Hepatocyte (in vitro differentiated cells): ENCODE measurements at places on chromosomes 2 and 18.
A peak's percentile ranks its signal among the peaks of the same experiment; 100 is the strongest.

- no peak for DNase-seq
These were observed 39.5 kb downstream of the INO80C start for GRCh38 chr18:35458271-35458670.

GRCh38 chr18:46678785-46679399 lies 21.9 kb upstream of the LOXHD1 start:
- DNase-seq, result no peak

GRCh38 chr2:27904405-27904665 lies 13.8 kb downstream of the BABAM2 start:
- no peak for DNase-seq

DNA sequence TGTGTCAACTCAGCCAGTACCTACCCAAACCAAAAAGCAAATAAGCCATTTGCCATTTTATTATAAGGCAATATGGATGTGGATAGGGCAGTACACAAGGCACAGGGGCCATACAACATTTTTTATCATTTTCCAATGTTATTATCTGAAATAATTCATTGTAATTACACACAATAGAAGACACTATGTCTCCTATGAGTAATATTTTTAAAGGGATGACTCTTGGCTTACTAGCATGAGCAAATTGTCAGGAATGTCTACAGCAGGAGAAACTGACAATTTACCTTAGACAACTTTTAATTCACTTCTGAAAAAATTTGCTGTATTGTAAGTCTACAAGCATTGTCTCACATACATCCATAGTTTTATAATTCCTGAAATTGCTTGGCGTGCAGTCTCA lies 1193.9 kb upstream of the CELF4 start:
- DNase-seq, result no peak

GRCh38 chr2:176569574-176569973 lies 300.3 kb downstream of the MTX2 start:
- no peak for DNase-seq

- DNase-seq, result peak; percentile 73
These were observed 82.1 kb downstream of the TNP1 start for GRCh38 chr2:216777637-216778273.

DNA sequence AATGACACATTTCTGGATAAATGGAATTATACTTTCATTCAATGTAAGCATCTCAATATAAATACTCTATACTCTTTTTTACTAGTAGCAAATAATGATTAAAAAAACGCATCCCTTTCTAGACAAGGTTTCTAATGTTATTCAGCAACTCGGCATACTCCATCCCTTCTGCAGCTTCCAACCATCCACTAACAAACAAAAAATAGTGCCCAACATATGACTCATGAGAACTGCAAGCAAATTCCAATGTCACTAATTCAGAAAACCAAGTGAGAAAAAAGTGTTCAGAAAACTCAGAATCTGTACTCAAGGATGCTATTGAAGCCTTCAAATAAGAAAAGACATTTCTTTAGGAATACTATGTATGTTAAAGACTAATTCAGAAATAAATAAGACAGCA lies 140.0 kb downstream of the BAZ2B start:
- no peak for DNase-seq

DNA sequence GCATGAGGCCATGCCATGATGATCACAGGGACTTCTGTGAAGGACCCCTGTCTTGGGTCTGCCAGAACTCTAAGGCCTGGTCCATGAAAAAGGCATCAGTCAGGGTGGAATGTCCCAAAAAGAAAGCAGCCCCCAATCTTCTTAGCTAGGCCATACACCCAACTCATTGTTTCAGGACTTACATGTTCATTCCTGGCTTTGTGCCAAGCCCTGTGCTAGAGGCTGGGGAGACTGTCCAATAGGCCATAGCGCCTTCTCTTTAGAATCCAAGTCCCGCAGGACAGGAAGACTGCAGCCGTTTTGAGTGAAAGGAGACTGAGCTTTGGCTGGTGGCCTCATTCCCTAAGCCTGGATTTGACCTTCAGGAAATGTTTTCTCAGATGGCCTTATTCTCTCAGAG lies 247.3 kb downstream of the PRKCE start:
- no peak for DNase-seq

GRCh38 chr2:192010073-192010472 lies 163.2 kb upstream of the CAVIN2 start:
- no peak for DNase-seq

DNA sequence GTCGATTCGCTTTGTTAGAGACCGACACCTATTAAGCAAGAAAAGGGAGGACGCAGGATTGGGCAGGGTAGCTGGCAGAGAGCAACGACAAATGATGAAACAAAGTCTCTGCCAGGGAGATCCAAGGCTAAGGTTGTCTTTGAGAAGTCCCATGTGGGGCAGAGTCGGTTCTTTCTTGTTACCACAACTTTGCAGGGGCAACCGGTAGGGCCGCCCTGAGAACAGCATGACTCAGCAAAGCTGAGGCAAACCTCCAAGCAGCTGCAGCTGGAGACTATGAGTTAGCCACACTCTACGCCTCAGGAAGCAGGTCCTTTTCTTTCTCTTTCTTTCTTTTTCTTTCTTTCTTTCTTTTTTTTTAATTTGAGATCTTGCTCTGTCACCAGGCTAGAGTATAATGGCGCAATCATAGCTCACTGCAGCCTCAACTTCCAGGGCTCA lies 452.3 kb upstream of the ID2 start:
- peak; percentile 27 for DNase-seq

DNA sequence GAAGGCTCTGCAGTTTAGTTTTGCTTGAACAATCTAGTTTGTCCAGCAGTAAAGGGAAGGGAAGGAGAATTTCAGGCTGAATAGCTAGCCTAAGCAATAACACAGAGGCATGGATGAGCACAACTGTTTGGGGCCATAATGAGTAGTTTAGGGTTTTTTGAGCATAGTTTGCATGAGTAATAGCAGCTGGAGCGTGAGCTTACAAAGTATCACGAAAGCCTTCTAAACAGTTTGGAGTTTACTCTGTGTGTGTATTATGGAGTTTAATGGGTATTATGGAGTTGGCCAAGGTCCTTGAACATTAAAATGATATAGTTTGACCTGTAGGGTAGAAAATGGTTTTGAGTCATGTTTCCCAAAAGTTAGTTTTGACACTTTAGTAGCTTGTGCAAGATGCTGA lies 782.3 kb downstream of the ERBB4 start:
- no peak for DNase-seq

GRCh38 chr18:58150772-58151171 lies 106.7 kb downstream of the NEDD4L start:
- no peak for DNase-seq

GRCh38 chr18:55349685-55350084 lies 238.3 kb downstream of the TCF4 start:
- DNase-seq, result no peak

GRCh38 chr2:102025016-102025501 lies 33.3 kb downstream of the IL1R2 start:
- no peak for DNase-seq

- no peak for DNase-seq
These were observed 46.9 kb downstream of the MAP4K3 start for GRCh38 chr2:39390216-39390615.

- DNase-seq, result no peak
These were observed 95.8 kb downstream of the KYNU start for GRCh38 chr2:142973160-142973821.

- DNase-seq, result peak; percentile 83
These were observed 749 bp downstream of the STK25 start for GRCh38 chr2:241507430-241508239.

- no peak for DNase-seq
These were observed 24.6 kb upstream of the PDK1 start for GRCh38 chr2:172531309-172531708.

DNA sequence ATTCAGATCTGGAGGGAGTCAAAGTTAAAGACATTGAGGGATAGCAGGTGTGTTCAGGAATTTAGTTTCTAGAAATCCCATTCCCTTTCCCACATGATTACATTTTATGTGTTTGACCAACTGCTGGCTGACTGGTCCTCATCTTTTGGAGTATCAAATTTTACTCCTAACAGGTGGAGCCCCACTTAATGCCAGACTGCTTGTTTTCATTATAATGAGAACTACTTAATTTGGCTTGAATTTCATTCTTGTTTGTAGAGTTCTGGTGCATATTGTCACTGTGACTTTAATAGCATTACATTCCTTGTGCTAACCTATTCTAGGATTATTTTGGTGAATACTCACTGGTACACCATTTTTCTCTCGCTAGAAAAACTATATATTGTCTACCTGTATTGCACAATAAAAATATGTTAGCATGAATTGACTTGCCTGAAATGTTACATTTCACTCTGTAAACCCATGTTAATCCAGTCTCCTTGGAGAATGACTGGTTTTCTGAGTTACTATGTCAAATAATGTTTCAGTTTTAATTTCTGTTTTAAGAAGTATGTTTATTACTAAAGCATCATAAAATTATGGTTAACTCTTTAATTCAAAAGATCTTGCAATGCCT lies 98.2 kb downstream of the TANC1 start:
- no peak for DNase-seq

- DNase-seq, result no peak
These were observed 111.0 kb upstream of the MGAT5 start for GRCh38 chr2:134142903-134143302.

- no peak for DNase-seq
These were observed 18.0 kb upstream of the GPR17 start for GRCh38 chr2:127627740-127628571.

- DNase-seq, result no peak
These were observed 1553.4 kb downstream of the LRP1B start for GRCh38 chr2:140577453-140577852.
